ENCODE measurements at places on chromosomes 6 and 20. TPM values are rescaled to one million over a fixed set of nuclear protein-coding genes. Genes with fewer than 3 reads are reported as not detected.

- H3K4me3 ChIP-seq: no peak overlapping the region
- H3K4me1 ChIP-seq: peaks cover 34% of the 10 kb centered on the region
- H3K27me3 ChIP-seq: no peaks in the 10 kb centered on the region
- H3K36me3 ChIP-seq: peaks cover 10% of the 10 kb centered on the region
Observed at GRCh38 chr20:3818155-3819151, 1.9 kb upstream of the AP5S1 start.

DNA sequence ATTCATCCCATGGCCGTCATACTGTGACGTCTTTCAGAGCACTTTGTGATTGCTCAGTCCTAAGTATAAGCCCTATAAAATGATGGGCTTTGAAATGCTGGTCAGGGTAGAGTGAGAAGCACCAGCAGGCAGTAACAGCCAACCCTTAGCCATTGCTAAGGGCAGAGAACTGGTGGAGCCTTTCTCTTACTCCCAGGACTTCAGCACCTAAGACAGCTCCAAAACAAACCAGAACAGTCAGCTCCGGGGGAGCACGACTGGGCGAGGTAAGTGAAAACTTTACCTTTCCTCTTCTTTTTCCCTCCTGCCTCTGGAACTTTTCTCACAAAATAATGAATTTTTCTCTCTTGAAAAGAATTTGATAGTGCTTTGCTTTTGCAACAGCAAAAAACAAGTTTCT is at the start of gene VIP:
VIP (plus strand) TSS at position 104 of the 400 bp plus-strand sequence. CDS start 1,381 bp downstream, outside the sequence.
- no peaks in the 10 kb centered on the region for H3K36me3 ChIP-seq
- H3K27me3 ChIP-seq: no peaks in the 10 kb centered on the region
- no peak for DNase-seq
- H3K27ac ChIP-seq: no peak within 1 kb of the TSS
- no peaks in the 10 kb centered on the region for H3K4me1 ChIP-seq

DNA sequence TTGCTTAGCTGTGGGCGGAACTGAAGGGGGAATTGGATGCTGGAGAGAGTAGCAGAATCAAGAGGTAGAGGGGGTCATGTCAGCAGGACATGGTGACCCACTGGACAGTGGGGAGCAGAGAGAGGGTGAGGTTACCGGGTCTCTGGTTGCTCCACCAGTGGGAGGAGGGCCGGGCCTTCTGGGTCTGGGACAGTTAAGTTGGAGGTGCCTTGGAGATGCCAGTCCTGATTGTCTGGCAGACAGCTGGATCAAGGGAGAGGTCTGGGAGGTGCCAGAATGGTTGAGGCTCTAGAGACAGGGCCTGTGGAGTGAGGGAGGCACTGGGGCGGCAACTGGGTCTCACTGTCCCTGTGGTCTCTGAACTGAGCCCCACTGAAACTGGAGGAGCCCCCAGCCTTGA is 24.6 kb downstream of the MANBAL start:
- peaks cover 60% of the 10 kb centered on the region for H3K4me1 ChIP-seq
- peaks cover 18% of the 10 kb centered on the region for H3K36me3 ChIP-seq
- H3K4me3 ChIP-seq: no peak overlapping the region
- no peak for DNase-seq

DNA sequence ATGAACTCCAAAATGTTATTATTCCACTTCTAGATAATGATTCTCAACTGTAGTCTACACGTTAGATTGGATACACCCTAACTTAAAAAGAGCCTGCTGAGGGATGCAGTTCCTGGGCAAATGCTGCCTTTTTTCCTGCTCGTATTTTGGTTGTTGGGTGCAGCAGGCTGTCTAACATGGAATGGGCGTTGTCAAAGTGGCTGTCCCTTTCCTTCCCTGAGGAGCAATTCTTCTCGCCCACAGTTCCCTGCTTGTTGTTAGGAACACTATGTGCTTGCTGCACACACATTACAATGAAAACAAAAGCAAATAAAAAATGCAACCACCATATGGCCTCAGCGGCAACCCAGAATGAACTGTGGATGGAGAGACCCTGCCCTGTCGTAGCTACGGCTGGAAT is 1.7 kb upstream of the ADGRF5 start:
- H3K4me1 ChIP-seq: no peaks in the 10 kb centered on the region
- H3K36me3 ChIP-seq: no peaks in the 10 kb centered on the region
- no peaks in the 10 kb centered on the region for H3K27me3 ChIP-seq
- H3K27ac ChIP-seq: no peak overlapping the region

- H3K4me1 ChIP-seq: no peaks in the 10 kb centered on the region
- H3K27me3 ChIP-seq: no peaks in the 10 kb centered on the region
- H3K27ac ChIP-seq: no peak overlapping the region
- no peaks in the 10 kb centered on the region for H3K36me3 ChIP-seq
Observed at GRCh38 chr20:6473197-6473596, 294.3 kb upstream of the BMP2 start.

The BPIFA1 gene
- total RNA-seq: not detected

The LY6G6F gene
- not detected for total RNA-seq
